Cardiac fibroblast (primary cell): ENCODE measurements at places on chromosomes 5 and 9.

DNA sequence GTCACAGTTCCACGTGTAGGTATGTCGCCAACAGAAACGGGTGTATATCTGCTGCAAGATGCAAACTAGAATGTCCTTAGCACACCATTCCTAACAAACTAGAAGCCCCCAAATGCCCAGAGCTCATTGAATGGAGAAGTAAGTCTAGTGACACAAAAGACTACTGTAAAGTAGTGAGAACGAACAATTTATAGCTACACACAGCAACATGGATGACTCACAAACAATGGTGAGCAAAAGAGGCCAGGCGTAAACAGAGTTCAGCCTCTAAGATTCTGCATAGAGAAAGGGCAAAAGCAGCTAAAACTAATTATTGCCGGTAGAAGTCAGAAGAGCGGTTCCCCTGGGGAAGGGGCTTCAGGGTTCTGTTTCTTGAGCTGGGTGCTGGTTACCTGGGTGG, 74.7 kb downstream of the AMBP start:
- DNase-seq, result no peak

- DNase-seq, result no peak
Measured at GRCh38 chr5:127426661-127427060, 90.8 kb upstream of the PRRC1 start.

DNA sequence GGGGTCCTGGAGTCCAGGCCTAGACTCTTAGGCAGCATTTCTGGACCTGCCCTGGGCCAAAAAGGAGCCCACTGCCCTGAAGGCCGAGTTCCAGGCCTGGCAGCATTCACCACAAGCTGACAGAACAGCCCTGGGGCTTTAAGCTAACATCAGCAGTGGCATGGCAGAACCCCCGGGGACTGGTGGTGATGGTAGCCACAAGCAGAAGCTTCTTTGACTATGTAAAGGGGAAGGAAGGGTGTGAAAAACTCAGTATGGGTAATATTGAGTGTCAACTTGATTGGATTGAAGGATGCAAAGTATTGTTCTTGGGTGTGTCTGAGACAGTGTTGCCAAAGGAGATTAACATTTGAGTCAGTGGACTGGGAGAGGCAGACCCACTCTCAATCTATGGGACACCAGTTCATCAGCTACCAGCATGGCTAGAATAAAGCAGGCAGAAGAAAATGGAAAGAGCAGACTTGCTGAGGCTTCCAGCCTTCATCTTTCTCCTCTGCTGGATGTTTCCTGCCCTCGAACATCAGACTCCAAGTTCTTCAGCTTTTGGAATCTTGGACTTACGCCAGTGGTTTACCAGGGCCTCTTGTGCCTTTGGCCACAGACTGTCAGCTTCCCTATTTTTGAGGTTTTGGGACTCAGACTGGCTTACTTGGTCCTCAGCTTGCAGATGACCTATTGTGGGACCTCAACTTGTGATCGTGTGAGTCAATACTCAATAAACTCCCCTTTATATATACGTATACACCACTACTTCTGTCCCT, 661.0 kb upstream of the C9orf72 start:
- DNase-seq, result no peak

DNA sequence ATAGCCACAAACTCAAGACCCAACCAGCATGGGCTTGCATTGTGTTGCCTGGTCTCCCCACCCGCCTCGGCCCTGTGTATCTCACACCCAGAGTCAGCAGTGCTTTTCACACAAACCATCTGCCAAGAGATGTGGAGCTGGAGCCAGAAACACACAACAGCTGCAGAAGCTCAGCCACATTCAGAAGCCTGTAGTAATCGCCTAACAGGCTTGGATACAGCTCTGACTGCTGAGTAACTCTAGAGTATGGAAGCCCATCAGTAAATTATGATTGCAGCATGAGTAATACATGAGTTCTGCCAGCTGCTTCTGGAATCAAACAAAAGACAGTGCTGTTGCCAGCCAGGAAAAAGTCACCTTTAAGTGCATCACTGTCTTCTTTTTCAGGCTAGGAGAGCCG, 16.0 kb downstream of the TEK start:
- DNase-seq, result peak; percentile 98

DNA sequence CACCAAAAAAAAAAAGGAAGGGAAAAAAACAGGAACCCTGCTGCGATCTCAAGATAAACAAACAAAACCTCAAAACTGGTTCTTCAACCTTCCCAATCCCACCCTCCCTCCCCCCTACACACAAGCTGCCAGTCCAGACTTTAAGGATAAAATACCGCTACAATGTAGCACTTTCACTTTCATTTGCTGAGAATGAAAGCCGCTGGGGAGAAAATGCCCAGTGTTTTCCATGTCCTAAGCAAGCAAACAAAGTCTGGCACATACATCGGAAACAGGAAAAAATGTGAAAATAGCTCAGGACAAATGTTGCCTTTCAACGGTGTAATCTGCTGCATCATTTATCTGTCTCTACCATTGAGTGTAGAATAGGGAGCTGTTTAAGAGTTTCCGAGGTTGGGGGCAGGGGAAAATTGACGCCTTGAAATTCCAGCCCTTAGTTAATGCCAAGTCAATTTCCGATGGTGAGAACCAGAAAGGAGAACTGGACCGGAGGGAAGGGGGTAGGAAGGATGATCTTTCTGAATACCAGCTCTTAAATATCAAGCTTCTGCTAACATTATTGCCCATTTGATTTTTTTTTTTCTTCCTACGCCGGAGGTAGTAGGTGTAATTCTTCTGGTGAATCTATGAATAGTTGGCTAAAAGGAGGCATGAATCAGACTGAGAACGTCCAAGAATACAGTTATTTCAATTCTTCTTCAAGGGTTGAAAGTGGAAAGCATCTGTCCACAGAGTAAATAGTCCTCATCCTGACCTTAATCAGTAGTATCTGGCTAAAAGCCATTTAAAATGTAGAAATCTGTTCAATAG, 1.2 kb upstream of the ADAMTS6 start:
- DNase-seq, result peak; percentile 75

- no peak for DNase-seq
Measured at GRCh38 chr5:159465604-159466003, 135.3 kb upstream of the IL12B start.

DNA sequence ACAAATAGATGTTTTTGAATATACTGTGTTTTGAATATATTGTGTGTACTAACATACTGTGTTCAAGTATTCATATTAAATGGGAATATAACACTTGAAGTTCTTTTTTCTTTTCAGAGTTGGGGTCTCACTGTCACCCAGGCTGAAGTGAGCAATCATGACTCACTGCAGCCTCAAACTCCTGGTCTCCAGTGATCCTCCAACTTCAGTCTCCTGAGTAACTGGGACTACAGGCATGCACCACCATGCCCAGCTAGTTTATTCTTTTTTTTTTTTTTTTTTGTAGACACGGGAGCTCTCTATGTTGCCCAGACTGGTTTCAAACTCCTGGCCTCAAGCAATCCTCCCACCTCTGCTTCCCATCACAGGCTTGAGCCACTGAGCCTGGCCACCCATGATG, 23.2 kb upstream of the AUH start:
- no peak for DNase-seq

DNA sequence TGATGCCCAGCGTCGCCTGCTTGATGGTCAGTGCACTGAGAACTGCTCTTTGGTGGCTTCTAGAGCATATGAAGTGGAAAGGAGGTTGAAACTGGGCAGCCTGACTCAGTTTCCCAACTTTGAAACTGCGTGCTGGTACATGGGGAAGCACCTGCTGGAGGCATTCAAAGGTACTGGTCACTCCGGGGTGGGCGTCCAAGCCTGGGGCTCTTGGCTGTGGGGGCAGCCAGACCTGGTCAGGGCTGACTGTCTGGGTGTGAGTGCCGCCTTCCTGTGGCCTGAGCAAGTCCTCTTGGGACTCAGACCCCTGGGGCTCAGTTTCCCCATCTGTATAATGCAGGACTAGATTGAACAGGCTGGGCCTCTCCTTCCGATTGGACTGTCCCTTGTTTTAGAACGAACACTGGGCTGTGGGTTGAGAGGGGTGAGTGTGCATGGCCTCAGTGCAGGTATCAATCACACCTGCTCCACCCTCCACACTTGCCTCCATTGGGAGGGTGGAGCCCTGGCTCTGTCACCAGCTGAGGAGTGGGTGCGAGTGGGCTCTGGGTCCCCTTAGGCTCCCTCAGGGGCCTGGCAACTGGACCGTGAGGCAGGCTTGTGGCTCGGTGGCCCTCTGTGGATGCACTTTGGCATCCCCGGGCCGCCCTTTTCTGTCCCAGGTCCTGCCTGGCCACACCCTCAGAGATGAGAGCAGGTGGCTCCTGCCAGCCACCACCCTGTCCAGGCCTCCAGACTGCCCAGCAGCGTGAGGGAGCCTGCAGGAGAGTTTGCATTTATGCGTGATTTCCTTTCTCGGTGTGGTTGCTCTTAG, 80.2 kb downstream of the PHF2 start:
- DNase-seq, result no peak

GRCh38 chr5:143226872-143227271, 176.6 kb downstream of the NR3C1 start:
- no peak for DNase-seq

DNA sequence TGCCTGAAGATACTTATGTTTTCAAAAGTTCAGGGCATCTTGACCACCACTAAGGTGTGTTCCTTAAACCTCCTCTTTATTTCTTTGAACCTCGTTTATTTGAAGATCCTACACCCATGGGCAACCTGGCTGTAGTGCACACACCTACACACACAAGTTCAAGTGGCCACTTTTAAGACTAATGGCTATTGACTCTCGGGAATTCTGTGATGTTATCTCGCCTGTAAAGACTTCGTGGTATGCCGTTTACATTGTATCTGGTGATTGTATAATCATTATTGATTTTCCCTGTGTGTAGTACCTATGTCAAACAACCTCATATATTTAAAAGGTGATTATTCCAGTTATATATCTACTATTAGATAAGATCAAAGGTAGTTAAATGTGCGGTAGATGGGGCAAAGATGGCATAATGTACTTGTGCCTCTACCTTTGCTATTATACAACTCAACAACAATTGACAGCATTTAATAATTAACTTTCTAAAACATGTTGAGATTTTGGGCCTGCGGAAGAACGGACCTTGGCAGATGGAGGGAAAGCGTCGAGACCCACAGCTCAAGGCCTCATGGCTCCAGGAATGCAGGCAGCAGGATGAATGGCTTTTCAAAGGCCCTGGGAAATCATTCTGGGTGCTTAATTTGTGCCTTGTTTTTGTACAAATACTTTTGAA, 51.4 kb upstream of the IRX2 start:
- no peak for DNase-seq

DNA sequence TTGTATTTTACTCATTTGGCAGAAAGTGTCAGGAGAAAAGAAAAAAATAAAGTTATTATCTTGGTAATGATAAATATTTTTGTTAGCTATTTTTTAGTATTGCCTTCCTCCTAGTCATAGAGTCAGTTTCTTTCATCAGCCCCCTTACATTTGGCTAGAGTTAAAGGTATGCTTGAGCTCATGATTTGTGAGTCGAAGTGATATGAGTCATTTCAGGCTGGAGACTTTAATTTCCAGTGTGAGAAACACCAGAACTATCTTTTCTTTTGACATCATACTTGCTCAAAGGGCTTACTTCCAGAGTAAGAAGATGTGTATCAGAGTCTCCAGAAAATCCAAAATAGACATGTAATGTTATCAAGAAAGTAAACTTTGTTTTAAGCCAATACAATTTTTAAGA, 746.7 kb upstream of the TYRP1 start:
- DNase-seq, result peak; percentile 9

GRCh38 chr9:124914753-124915405, 26.0 kb downstream of the GOLGA1 start:
- no peak for DNase-seq

DNA sequence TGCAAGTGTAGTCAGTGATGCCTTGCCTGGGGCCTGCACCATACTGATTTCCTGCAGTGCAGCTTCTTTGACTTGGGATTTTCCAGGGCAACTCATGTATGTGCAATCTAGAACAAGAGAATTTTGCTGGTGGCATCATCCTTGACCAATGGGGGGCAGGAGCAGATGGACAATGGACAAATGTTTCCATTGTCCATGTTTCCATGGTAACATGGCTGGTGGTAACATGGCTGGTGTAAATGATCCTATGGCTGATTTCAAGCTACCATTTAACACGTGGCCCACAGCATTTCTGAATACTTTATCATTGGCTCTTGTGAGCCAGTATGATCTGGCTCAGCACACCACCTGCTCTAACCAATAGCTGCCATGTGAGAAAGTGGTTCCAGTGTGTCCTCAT, 130.1 kb upstream of the OSMR start:
- DNase-seq, result peak; percentile 45

DNA sequence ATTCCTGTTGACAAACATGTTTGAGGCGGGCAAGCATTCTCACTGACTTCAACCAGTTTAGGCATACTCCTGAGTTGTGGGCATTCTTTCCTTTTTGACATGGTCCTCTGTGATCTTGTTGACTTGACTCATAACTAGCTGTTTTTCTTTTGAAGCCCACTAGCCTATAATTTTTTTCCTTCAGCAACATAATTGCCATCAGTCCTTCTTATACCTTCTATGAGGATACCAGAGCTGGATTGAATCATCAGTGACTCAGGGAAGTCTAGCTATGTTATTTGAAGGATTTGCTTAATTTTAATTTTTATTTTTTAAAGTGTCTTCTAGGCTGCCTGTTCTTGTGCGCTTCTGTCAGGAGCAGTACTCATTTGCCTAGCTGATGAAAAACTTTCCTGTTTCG, 259.5 kb downstream of the NR3C1 start:
- DNase-seq, result peak; percentile 72

- DNase-seq, result no peak
Measured at GRCh38 chr9:588981-589380, 252.5 kb upstream of the DMRT1 start.

GRCh38 chr9:94665613-94666012, 26.3 kb upstream of the FBP1 start:
- DNase-seq, result no peak

- DNase-seq, result peak; percentile 42
Measured at GRCh38 chr5:178113141-178113787, at the start of gene N4BP3. TSS of gene N4BP3 (plus strand) at chr5:178113532. CDS start at chr5:178119584, 6,052 bp downstream.

DNA sequence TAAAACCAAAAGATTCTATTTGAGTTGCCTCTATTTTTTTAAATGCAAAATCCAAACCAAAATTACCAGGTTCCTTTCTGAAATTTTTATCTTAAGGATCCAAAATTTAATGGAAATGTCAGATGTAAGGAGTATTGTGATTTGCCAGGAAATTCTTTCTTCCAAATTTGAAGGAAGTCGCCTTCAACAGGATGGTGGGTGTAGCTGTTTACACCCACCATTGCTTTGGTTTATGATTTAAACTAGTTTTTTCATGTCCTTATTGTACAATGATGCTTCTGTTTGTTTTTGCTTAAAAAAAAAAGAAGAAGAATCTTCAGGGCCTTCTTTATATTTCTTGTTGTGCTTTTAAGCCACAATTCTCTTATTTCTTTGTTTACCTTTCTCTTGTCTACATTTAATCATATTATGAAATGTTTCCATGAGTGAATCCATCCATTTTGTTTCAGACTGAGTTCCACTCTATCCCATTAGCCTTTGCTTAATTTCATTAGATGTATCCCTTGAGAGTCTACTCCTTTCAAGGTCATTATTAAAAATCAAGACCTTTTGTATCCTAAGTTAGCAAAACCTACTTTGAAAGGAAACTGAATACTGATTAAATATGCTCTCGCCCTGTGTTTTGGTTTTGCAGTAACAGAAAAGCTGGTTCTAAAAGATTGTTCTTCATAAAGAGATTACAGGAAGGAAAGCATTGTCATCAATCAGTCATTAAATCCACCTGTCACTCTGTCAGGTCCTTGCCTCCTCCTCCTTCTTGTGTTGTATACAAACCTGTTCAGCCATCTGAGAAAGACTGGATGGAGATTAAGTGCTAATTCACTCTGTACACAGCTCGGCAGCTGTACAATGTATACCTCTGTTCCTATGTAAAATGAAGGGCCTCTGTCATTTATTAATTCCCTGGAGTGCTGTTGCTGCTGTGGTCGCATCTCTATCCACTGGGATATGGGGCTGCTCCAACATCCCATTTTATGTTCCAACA, 45.5 kb upstream of the SLC2A8 start:
- no peak for DNase-seq

GRCh38 chr5:157516006-157516405, 56.0 kb downstream of the NIPAL4 start:
- peak; percentile 69 for DNase-seq
